ENCODE measurements at places on chromosomes 4 and X. TPM values are rescaled to one million over a fixed set of nuclear protein-coding genes. Genes with fewer than 3 reads are reported as not detected.

The SOWAHD gene
- not detected for total RNA-seq

- H3K27ac ChIP-seq: no peak overlapping the region
- DNase-seq: no peak
- H3K4me1 ChIP-seq: no peaks in the 10 kb centered on the region
- H3K36me3 ChIP-seq: no peaks in the 10 kb centered on the region
- H3K27me3 ChIP-seq: no peaks in the 10 kb centered on the region
Observed at GRCh38 chrX:68938244-68939004, 109.6 kb downstream of the EFNB1 start.

DNA sequence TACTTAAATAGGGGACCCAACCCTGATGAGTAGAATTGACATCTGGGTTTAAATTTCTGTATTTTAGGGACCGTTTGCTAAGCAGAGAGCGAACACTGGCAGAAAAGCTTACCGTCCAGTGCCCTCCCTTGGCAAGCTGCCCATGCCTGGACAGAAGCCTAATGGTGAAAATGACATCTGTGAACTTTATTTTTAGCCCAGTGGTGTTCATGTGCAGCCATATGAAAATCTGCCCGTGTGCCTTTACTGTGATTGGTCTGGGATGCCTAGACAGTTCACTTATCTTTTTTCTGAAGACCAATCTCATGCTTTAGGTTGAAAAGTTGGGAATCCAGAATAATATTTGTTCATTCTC, 1.1 kb downstream of the STBD1 start:
- no peaks in the 10 kb centered on the region for H3K27me3 ChIP-seq
- H3K4me3 ChIP-seq: no peak overlapping the region
- no peaks in the 10 kb centered on the region for H3K4me1 ChIP-seq
- no peaks in the 10 kb centered on the region for H3K36me3 ChIP-seq
- no peak for DNase-seq
- no peak overlapping the region for H3K27ac ChIP-seq

- no peaks in the 10 kb centered on the region for H3K27me3 ChIP-seq
- H3K27ac ChIP-seq: no peak overlapping the region
- no peak overlapping the region for H3K4me3 ChIP-seq
- H3K4me1 ChIP-seq: no peaks in the 10 kb centered on the region
Observed at GRCh38 chrX:109928596-109929335, 74.1 kb upstream of the TMEM164 start.
